8988T (cell line): ENCODE measurements at places on chromosomes 5 and 9.
A peak's percentile ranks its signal among the peaks of the same experiment; 100 is the strongest.

GRCh38 chr9:123965801-123966686 is 36.1 kb upstream of the DENND1A start:
- no peak for DNase-seq

GRCh38 chr5:147406636-147407035 is 103.2 kb downstream of the DPYSL3 start:
- no peak for DNase-seq

DNA sequence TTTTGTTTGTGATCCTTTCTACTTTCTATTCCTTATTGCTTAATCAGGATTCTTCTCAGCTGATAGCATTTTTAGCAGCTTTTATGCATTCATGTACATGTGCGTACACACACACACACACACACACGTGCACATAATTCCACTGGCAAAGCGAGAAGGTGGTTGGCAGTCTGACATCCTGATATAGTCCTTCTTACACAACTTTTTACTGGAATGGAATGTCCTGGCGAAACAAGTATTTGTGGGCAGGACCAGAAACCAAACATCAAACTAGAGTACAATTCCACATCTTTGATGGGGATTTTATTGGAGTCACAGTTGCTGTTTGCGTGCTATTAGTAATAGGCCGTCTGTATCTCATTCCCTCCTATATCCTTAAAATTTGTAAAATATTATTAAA is 356.5 kb downstream of the CCDC171 start:
- no peak for DNase-seq

GRCh38 chr9:76445976-76446375 is 13.0 kb upstream of the GCNT1 start:
- no peak for DNase-seq

GRCh38 chr5:37900692-37901091 is 60.9 kb upstream of the GDNF start:
- no peak for DNase-seq

- no peak for DNase-seq
These were observed 560.7 kb downstream of the HTR1A start for GRCh38 chr5:63401436-63402046.

DNA sequence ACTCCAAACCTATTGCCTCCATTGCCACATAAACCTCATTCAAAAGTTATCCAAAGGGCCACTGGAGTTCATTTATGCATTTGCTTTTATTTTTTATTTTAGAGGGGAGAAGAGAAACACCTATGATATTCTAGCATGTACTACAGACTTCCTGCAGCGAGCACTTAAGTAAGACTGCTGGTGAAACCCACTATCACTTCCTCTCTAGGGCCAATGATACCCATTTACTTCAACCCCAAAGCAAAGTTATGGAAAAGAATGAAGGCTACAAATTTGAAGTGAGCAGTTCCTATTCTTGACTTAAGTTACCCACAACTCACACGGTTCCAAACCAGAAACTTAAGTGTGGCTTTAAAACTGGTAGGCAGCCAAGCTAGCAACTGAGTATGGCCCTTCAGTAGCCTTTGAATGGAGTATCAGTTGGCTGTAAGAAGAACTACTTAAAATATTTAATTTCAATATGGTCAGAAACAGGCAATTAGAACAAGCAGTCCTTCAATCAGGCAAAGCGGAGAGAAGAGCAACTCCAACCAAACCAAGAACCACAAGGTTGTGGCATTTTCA is 94.1 kb downstream of the GPR21 start:
- DNase-seq, result no peak

DNA sequence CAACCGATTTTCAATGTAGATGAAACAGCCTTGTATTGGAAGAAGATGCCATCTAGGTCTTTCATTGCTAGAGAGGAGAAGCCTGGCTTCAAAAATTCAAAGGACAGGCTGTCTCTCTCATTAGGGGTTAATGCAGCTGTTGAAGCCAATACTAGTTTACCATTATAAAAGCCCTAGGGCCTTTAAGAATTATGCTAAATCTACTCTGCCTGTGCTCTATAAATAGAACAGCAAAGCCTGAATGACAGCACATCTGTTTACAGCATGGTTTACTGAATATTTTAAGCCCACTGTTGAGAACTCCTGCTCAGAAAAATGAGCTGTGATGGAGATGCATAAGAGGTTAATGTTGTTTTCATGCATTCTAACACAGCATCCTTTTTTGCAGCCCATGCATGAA is 188.5 kb downstream of the TRIM32 start:
- DNase-seq, result no peak

DNA sequence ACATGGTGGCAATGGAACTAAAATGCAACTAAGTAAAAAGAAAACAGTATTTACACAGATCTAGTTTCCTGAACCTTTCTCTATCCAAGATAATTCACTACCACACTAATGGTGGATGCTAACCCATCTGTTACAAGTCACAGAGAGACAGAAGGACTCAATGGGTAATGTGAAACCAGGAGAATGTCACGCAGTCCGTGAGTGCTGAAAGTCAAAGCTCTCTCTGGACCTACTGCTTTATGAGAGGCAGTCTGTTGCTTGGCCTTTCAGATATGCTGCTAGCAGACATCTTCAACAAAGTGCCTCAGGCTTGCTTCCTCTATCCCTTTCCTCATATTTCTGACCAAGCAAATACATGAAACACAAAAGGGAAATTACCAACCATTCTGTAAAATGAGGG is 69.0 kb upstream of the GLRX start:
- no peak for DNase-seq

- DNase-seq, result no peak
These were observed 152.9 kb downstream of the CDC42SE2 start for GRCh38 chr5:131416729-131417128.

- no peak for DNase-seq
These were observed 153.3 kb downstream of the EFNA5 start for GRCh38 chr5:107517185-107518033.

DNA sequence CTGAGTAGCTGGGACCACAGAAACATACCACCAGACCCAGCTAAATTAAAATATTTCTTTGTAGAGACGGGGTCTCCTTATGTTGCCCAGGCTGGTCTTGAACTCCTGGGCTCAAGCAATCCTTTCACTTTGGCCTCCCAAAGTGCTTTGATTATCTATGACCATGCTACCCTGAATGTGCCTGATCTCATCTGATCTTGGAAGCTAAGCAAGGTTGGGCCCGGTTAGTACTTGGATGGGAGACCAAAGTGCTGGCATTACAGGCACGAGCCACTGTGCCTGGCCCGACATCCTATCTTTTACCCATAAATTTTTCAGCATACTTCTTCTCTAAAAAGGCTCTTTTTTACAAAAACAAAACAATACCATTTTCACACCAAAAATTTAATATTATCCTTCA is 137.0 kb upstream of the LRRTM2 start:
- DNase-seq, result no peak

DNA sequence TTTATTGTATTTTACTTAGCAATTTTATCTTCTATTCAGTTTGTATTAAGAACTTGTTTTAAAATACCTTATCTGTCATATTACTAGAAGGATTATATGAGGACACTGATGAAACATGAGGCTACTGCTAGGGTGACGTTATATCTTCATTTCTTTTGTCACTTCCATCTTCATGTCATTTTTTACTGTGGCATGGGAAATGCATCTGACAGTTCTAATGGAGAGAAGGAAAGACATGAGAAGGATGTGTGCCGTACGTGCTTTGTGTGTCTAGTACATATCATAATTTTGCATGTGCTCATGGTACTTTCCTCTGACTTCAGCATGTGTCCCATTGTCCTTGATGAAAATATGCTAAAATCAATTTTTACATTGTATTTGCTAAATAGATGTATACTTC is 258.2 kb downstream of the PTPRD start:
- no peak for DNase-seq

- DNase-seq, result no peak
These were observed 10.8 kb upstream of the TTC39B start for GRCh38 chr9:15317836-15318235.

DNA sequence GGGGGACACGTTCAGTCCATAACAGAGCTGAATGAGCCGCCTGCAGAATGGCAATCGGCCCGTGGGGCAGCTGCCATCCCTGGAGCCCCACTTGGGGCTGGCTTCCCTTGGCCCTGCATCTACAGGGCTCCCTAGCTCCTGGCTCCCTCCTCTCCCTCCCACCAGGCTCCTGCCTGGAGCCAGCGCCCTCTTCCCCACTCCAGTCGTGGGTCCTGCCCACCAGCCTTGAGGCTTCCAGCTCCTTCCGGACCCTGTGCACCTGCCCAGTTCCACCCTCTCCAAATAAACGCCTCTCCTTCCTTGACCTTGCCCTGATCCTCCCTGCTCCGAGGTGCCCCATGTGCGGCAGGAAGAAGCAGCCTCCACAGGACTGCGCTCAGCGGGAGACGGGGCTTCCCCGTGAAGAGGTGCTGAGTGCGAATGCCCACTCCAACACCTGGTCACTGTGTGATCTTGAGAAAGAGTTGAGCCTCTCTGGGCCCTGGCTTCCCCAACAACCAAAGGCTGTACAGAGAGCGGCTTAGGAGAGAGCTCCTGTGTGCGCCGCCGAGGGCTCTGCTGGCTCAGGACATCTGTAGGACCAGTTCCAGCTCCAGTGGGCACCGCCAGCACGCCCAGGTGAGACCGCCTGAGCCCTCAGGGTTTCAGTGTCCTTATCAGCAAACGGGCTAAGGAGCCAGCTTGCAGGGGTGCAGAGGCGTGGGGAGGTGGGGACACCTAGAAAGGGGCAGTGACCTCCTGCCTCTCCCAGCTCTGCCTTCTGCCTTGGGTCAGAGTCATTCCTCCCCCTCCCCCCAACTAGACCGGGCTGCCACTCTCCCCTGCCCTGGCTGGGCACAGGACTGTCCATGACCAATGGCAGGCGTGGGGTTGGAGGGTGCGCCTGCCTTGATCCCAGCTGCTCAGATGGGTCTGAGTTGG is 12.1 kb downstream of the C9orf50 start:
- no peak for DNase-seq

DNA sequence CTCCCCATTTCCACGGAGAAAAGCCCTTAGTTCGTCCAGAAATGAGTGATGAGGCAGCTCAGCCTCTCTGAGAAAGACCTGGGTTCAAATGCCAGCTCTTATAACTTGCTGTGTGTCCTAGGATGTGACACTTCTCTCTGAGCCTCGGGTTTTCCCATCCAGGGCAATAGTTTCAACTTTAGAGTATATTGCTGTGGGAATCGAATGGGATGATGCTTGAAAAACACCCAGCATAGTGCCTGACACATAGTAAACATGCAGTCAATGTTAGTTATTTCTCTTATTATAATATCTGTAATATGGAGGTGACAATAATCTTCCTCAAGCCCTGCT is 430 bp upstream of the MAPKAP1 start:
- DNase-seq, result no peak

DNA sequence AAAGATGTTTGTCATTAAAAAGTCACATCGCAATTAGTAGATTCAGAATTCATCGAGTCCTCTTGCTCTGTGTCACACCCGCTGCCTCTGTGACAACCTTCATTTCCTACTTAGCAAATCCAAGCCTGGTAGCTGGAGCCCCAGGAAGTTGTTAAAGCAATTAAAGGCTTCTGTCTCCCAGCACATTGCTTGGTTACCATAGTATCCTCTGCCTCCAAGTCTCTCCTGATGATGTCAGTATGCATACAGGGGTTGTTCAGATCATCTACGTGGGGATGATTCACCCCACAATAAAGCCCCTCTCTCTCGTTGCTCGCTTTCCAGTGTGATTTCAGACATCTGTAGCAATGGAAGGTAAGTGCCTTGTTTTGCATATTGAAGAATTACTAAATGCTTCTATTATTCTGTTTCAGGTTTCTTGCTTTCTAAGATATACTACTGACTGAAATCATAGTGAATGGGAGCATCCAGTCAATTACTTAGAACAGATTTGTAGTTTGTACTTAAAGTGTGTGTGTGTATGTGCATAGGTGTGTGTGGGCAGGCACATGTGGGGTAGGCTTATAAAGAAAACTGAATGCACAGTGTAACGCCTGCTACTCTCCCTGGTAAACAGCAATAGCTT is 52.9 kb downstream of the PAM start:
- no peak for DNase-seq

DNA sequence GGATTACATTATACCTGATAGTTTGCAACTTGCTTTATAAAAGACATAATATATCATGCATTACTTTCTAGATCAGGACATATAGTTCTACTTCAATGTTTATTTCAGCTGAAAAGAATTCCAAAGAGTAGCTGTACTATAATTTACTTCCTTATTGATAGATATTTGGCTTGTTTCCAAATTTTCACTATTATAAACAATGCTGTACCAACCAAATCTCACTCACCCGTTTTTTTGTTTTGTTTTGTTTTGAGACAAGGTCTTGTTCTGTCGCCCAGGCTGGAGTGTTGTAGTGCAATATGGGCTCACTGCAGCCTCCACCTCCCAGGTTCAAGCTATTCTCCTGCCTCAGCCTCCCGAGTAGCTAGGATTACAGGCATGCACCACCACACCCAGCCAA is 132.7 kb downstream of the GNAQ start:
- no peak for DNase-seq

DNA sequence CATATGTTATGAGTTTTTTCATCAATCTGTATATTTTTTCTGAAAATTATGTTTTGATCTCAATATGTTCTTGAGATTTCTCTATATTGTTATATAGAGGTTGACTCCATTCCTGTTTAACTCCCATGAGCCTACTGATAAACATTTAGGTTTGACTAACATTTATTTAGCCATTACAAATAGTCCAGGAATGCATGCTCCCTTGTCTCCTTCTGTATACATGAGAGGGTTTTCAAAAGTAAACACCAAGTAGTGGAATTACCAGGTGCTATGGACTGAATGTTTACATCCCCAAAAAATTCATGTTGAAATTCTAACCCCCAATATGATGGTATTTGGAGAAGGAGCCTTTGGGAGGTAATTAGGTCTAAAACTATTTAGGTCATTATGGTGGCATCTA is 3.5 kb upstream of the OR5C1 start:
- DNase-seq, result no peak

GRCh38 chr5:82858151-82859025 is 218.8 kb downstream of the TMEM167A start:
- no peak for DNase-seq

- DNase-seq, result no peak
These were observed 193.5 kb downstream of the RGS3 start for GRCh38 chr9:113656771-113657670.

DNA sequence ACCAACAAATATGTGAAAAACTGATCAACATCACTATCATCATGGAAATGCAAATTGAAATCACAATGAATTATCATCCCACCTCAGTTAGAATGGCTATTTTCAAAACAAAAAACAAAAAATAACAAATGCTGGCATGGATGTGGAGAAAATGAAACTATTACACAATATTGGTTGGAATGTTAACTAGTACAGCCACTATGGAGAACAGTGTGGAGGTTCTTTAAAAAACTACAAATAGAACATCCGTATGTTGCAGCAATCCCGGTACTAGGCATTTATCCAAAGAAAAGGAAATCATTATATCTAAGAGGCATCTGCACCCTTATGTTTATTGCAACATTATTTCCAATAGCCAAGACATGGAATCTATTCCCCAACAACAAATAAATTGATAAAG is 9.0 kb upstream of the IFNA5 start:
- DNase-seq, result no peak

GRCh38 chr9:116549061-116549664 is 137.9 kb upstream of the TRIM32 start:
- DNase-seq, result peak; percentile 52
